ENCODE measurements at places on chromosomes 5 and 9.

- DNase-seq = no peak
Observed at GRCh38 chr9:108617676-108618075, 238.1 kb downstream of the ACTL7B start.

GRCh38 chr9:100992632-100993031, 35.9 kb upstream of the PLPPR1 start:
- DNase-seq = no peak

- DNase-seq = peak; percentile 70
Observed at GRCh38 chr9:136996361-136997292, at the start of gene CLIC3. Gene CLIC3 (minus strand): TSS chr9:136996568. CDS start chr9:136996543, 25 bp downstream.

DNA sequence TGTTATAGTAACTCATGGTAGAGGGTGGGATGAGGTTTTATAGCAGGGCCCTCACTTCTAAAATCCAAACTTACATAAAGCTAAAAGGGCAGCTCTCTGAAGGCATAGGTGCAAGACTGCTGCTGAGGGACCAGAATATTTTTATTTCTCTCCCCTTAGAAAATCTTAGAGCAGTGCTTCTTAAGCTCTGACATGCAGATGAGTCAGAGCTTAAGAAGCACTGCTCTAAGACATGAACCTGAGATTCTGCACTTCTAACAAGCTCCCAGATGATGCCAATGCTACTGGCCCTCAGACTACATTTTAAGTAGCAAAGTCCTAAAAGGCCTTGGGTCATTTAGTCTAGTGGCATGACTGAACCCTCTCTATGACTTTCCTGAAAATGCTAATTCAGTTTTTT, 97.6 kb upstream of the SPRY4 start:
- DNase-seq = no peak

GRCh38 chr9:98687911-98688310, 20.8 kb downstream of the GABBR2 start:
- no peak for DNase-seq

GRCh38 chr9:108134486-108135128, 645.0 kb upstream of the KLF4 start:
- DNase-seq = no peak

- DNase-seq = no peak
Observed at GRCh38 chr5:32828492-32828891, 117.4 kb downstream of the NPR3 start.

- no peak for DNase-seq
Observed at GRCh38 chr5:43233946-43234345, 41.9 kb downstream of the NIM1K start.

GRCh38 chr5:119019501-119019900, 31.2 kb upstream of the DTWD2 start:
- DNase-seq = no peak

DNA sequence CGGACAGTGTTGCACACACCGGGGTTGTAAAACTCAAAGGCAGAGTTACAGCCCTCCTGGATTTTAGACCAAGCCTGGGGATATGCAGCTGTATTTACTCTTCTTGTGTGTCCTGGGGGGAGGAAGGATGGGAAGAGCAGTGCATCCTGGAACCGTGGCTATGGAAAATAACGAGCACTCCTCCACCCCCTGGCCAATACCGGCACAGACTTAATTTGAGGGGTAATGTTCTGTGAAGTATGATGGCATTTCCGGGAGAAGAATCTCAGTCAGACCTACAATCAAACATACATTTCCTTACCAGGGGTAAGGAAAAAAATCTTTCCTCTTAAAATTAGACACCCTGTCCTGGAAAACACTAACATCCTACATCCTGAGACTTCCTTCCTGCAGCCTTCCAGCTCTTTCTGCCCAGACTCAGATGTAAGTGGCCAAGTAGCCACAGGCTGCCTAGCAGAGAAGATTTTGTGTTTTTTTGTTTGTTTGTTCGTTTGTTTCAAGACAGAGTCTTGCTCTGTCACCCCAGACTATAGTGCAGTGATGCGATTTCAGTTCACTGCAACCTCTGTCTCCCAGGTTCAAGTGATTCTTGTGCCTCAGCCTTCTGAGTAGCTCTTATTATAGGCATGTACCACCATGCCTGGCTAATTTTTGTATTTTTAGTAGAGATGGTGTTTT, 11.0 kb upstream of the ERMP1 start:
- no peak for DNase-seq

GRCh38 chr9:1170918-1171317, 120.8 kb downstream of the DMRT2 start:
- DNase-seq = no peak

GRCh38 chr5:124797665-124798087, 51.2 kb upstream of the ZNF608 start:
- DNase-seq = no peak

DNA sequence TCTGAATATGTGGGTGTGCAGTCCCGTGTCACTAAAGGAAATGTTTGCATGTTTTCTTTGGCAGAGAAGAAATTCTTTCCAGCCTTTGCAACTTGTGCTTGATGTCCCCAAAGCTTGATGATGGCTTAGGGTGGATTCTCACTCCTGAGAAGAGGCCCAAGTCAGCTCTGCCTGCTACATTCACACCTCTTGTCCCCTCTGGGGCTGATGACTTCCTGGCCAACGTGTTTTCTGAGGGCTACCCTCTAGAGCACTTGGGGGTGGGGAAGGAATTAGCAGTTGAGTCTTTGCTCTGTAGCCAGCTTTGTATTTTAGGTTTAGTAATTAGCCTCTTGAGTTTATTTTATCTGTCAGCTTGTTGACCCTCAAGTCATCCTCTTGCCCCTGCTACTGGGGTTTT, 19.7 kb downstream of the CYSTM1 start:
- no peak for DNase-seq

DNA sequence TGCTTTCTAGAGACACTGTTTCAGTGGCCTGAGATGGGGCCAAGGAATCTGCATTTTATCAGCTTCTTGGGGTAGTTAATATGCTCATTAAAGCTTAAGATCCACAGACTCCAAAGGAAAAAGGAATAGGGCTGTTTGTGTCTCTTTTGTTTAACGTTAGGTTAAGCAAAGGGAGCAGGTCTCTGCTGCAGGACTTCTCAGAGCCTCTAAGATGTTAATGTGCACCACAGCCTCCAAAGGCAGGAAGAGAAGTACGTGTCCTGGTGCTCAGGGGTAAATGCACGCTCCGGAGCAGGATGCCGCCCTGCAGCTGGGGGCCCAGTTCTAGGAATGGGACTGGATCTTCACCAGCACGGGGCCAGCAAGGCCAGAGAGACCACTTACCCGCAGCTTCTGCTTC, 19.6 kb downstream of the SPARC start:
- no peak for DNase-seq

- DNase-seq = no peak
Observed at GRCh38 chr9:131587331-131587730, 42.0 kb downstream of the PRRT1B start.

GRCh38 chr5:146909255-146910068, 30.9 kb upstream of the PPP2R2B start:
- DNase-seq = no peak
